ENCODE measurements at places on chromosomes 16 and 17.

GRCh38 chr16:25297151-25297787 lies 39.6 kb upstream of the ZKSCAN2 start:
- no peak for DNase-seq

GRCh38 chr16:55982597-55982996 lies 107.4 kb upstream of the CES5A start:
- no peak for DNase-seq

DNA sequence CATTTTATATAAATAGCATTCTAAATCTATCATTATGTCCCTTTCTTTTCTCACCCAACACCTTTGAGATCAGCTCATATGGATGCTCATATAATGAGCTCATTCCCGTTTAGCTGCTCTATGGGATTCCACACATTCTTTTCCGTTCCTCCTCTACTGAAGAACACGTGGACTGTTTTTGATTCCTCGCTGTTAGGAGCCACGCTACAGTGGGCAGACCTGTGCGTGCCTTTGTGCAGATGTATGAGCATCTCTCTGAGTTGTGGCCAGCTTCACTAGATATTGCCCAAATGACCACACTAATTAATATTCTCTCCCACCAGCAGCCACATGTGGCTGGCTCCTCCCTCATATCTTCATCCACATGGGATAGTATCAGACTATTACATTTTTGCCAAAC lies 6.0 kb upstream of the TNFRSF13B start:
- no peak for DNase-seq

DNA sequence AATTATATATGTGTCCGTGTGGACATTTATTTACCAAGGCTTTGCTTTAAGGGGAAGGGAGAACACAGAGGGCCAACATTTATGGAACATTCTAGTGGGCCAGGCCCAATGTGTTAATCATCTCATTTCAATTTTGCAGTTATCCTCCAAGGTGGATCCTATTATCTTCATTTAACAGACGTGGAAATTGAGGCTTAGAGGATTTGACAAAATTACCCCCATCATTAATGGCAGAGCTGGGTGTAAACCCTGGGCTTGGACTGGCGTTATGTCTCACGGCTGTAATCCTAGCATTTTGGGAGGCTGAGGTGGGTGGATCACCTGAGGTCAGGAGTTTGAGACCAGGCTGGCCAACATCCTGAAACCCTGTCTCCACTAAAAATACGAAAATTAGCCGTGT lies 26.4 kb downstream of the PITPNC1 start:
- no peak for DNase-seq

DNA sequence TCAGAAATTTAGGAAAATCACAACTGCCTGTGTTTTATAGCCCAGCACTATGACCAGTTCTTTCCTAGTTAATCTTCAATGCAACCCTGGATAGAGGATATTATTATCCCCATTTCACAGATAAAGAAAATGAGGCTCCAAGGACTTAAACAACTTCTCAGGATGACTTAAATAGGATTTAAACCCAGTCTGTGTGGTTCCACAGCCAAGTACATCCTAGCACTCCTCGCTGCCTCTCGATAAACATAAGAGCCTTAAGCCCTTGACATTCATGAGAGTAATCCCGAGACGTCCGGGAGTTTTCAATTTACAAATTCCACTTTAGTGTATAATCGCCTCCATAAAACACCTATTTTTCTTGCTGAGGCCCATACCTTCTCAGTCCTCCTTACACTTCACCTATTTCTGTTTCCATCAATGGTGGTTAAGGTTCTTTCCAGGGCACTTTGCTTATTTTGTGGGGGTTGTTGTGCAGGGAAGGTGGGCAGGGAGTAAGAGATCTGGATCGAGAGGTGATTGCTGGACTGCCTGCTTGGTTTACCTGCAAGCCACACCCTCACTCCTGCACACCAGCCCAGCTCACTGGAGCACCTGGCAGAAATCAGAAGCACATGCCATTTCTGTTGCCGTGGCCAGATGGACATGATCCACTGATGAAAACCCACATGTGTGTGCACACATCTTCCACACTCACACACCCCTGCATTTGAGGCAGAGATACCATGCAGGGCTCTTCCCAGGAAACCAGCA lies 50.5 kb downstream of the ASIC2 start:
- no peak for DNase-seq

DNA sequence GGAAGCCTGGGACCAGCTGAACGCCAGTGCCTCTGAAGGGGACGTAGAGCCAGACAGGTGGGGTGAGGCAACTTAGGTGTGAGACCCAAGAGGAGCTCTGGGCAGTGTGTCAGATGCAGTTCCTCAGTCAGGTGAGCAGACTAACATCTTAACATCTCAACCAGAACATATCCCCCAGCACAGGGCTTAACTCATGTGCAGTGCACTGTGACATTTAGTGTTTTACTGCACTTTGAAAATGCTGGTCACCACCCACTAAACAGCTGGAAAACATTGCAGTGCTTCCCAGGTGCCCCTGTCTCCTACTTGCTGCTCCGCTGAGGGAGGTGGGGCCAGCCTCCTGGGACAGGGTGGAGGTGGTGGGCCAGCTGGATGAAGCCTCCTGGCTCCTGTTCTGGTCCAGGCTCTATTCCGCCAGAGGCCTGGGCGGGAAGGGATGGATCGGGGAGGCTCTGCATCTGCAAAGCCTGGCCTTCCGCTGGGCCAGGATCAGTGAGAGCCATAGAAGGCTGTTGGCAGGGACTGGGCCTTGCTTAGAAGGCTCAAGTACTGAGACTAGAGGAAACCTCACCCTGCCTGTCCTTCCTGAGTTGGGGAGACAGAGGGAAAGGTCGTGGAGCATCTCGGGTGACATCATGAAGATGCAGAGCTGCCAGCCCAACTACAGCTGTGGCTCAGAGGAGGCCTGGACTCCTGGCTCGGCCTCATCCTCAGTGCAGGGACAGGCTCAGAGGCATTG lies 7.9 kb upstream of the MRC2 start:
- no peak for DNase-seq

DNA sequence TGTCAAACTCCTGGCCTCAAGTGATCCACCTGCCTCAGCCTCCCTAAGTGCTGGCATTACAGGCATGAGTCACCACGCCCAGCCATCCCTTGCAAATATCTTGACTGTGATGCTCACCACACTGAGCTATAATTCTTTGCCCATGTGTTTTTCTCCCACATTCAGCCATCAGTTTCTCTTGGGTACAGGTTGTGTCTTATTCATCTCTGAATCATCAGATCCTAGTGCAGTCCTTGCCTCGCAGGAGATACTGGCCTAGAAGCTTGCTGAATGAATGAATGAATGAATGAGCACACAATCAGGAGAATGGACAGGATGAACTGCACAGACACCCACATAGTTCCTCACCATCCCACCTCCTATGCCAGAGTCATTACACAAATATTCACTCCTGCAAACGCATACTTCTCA lies 24.4 kb upstream of the ETV4 start:
- no peak for DNase-seq

DNA sequence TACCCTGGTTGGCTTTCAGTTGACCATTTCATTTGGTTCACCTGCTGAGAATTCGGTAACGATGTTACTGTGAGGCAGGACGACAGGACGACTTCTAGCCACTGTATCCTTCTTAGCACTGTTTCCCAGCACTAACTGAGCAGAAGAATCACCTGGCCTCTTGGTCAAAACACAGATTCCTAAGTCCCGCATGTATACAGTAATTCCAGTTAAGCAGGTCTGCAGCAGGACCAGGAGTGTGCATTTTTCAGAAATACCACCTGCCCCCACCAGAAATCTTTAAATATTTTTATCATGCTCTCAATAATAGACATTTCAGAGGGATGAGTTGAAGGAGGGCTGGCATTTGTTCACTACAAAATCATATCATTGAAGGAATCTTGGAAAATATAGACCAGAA lies 22.6 kb downstream of the RSL1D1 start:
- no peak for DNase-seq

Data from activated CD4-positive, alpha-beta T cell treated with anti-CD3 and anti-CD28 coated beads, Interleukin-2, amount 50 U/mL, for 24 hours (primary cell).